Muscle of back (tissue), 13 donors: ENCODE measurements at places on chromosomes 6 and 20. TPM values are rescaled to one million over a fixed set of nuclear protein-coding genes. Genes with fewer than 3 reads are reported as not detected.

KHDRBS2 gene
- polyA plus RNA-seq: 0.86 TPM

HMGCLL1 gene
- 6.2 TPM for polyA plus RNA-seq

RAB44 gene
- polyA plus RNA-seq: 0.11 TPM

SLC2A4RG gene
- 165 TPM for polyA plus RNA-seq

CEBPB gene
- polyA plus RNA-seq: 7.2 TPM

TLDC2 gene
- 0.71 TPM for polyA plus RNA-seq

OPN5 gene
- polyA plus RNA-seq: 0.37 TPM

LCA5 gene
- polyA plus RNA-seq: 4.2 TPM

OOEP gene
- polyA plus RNA-seq: not detected

DAAM2 gene
- polyA plus RNA-seq: 30.8 TPM

SIRPD gene
- not detected for polyA plus RNA-seq

C20orf141 gene
- polyA plus RNA-seq: not detected

DNA sequence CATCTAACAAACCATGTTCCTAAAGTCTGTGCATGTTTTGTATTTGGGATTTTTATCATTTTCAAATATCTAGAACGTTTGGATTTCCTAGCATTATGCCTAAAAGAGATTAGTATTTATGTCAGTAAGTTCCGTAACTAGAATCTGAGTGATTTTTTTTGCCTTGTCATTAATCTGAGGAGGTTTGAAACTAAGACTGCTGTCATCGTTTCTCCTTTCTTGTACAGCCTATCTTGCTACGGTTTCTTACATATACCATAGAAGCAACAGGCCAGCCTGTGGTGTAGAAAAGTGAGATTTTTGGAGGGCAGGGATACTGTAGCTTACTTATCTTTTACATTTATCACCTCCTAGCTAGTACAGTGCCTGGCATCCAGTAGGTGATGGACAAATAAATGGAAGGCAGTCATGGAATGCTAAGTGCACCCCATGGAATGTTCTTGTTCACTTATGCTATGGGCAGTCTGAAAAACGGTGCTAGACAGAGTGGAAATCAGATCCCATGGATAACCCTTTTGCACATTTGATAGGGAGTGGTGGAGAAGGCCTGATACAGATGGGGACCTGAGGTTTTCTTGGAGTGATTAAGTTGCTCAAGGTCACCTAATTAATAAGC is 93.9 kb downstream of the ARID1B start:
- no peak for DNase-seq

- no peak for DNase-seq
Observed at GRCh38 chr20:58702859-58703648, 10.5 kb downstream of the NPEPL1 start.

- no peak for DNase-seq
Observed at GRCh38 chr6:158009935-158010585, 28.4 kb downstream of the SYNJ2 start.

DNA sequence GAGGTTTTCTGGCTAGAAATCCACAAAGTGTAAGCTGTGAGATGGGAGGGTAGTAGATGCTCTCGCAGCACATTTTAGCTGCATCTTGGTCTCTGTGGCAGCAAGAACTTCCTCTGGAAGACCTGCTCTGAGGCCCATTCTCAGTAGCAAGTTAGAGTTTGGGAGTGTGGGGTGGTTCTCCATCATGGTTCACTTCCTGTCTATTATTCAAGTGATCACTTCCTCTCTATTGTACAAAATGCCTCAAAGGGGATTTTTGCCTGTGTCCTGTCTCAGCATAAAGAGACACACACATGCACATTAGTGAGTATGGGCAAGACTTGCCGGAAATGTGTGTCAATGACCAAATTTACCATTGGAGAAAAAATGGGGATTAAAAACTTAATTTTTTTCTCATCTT is 42.5 kb downstream of the LYRM2 start:
- DNase-seq: no peak

- DNase-seq: no peak
Observed at GRCh38 chr6:69918813-69919475, 52.6 kb downstream of the COL19A1 start.

DNA sequence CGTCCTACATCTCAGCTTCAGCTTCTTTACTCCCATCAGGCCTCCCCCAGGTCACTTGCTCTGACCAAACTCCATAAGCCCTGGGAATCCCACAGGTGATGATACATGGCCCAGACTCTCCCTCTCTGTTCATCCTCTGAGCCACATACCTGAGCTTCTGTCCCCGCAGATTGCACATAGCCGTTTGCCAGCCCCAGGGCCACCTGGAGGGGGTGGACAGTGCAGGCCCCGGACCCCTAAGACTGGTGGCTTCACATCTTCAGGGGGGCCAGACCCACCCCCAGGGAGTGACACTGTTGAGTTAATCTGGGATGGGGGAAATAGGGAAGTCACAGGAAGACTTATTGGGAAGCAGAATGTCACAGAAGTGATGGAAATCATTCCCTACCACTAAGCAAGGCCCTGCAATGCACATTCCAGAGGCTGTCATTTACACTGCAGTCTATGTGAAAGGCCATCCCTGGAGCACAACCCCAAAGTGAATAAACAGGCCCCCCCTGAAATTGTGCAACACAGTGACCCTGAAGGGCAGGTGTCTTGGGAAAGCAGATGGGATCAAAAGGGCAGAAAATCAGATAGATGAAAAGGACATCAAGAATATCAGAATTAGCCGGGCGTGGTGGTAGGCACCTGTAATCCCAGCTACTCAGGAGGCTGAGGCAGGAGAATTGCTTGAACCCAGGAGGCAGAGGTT is 2.2 kb downstream of the RXRB start:
- DNase-seq: no peak

DNA sequence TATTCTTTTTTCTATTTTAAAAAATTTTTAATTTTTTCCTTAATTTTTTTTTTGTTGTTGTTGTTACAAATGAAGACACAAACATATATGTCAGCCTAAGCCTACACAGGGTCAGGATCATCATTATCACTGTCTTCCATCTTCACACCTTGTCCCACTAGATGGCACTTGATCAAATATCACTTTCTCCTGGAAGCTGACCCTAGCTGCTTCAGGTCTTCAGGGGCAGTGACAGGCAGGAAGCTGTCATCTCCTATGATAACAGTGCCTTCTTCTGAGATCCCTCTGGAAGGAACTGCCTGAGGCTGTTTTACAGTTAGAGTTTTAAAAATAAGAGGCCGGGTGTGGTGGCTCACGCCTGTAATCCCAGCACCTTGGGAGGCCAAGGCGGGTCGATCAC is 70.2 kb upstream of the EEF1E1 start:
- no peak for DNase-seq

DNA sequence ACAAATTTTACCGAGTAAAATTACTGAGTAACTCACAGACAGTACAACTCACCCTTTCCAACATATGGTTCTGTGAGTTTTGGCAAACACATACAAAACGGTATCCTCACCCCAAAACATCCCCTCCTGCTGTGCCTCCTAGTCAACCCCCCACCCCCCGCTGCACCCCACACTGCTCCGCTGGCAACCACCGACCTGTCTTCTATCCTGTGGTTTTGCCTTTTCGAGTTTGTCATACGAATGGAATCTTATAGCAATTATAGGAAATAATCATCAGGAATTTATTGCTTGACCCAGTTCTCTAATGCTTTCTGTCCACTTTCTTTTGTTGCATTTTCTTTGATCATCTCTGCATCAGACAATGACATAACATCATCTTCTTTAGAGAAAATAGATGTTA is 312.3 kb downstream of the KIF16B start:
- DNase-seq: no peak

DNA sequence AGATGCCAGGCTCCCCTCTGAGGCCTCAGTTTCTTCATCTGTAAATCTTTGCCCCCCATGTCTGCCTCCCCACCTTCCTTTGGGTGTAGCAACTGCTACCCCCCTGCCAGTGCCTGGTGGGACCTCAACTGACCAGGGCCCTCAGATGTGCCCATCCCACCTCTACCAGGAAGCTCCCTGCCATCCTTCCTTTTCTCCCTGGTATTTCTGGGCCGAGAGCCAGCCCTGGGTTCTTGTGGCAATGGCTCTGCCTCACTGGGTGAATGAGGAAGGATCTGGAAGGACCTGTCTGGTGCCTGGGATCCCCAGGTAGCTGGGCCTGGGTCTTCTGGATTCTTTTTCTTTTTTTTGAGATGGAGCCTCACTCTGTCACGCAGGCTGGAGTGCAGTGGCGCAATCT is 141.1 kb upstream of the RNF24 start:
- DNase-seq: no peak

- no peak for DNase-seq
Observed at GRCh38 chr6:126152372-126152745, 166.0 kb downstream of the TRMT11 start.

DNA sequence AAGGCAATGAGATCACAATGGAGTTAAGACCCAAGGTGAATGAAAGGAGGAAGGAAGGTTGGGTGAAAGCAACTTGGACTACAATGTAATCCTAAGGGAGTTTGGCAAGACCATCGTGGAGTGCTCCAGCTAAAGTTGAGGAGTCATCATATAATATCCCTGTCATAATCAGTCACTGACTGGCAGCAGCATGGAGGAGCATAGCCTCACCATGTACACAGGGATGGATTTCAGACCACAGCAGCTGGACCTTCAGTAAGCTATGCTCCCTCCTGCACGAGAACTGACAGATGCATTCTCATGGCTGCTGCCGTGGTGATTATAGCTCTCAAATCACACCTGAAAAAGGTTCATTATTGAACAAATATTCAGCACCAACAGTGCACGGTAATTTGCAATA is 43.0 kb downstream of the GOPC start:
- DNase-seq: no peak

GRCh38 chr20:55406891-55407290 is 598.4 kb downstream of the CBLN4 start:
- no peak for DNase-seq

DNA sequence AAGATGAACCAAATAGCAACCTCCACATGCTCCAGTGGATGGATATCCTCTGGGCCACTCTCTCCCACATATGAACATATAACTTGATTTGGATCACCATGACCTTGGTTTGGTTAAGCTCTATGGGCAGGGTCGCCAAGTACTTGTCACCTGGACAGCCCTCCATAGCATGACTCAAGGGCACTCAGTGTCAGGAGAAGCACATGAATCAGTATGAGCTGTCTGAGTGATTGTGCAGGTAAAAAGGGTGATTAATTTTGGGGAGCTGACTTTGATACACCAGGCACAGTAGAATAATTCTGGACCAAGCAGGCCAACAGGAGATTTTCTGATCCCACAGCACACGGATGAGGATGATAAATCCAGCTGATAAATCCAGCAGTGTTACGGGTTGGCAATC is 74.4 kb downstream of the OPRM1 start:
- DNase-seq: no peak

- no peak for DNase-seq
Observed at GRCh38 chr6:83314693-83315092, 116.2 kb downstream of the ME1 start.

- no peak for DNase-seq
Observed at GRCh38 chr6:11606332-11606731, 68.8 kb downstream of the TMEM170B start.

DNA sequence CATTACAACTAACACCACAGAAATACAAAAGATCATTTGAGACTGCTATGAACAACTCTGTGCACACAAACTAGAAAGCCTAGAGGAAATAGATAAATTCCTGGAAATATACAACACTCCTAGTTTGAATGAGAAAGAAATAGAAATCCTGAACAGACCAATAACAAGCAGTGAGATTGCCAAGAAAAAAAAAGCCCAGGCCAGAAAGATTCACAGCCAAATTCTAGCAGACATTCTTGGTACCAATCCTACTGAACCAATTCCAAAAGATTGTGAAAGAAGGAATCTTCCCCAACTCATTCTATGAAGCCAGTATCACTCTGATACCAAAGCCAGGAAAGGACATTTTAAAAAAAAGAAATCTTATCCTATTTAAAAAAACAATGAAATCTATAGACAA is 7.0 kb upstream of the CDK19 start:
- DNase-seq: peak; percentile 60

DNA sequence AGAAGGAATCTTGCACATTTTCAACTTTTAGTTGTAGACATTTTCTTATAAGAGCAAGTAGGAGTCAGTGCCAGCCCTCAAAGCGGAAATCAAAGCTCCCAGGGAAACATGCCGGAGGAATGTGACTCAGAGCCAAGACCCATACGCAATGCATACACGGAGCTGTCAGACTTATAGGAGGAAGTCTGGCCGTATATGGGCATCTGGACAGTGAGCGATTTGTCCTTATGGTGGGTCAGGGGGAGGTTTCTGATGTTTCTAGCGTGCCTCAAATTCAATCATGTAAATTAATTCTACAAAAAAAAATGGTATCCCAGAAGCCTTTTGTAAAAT is 3.6 kb upstream of the CCN2 start:
- DNase-seq: peak; percentile 94

- DNase-seq: peak; percentile 3
Observed at GRCh38 chr6:146767632-146768031, 168.9 kb downstream of the ADGB start.

GRCh38 chr20:39822667-39823066 is 860.5 kb downstream of the DHX35 start:
- DNase-seq: no peak

- DNase-seq: no peak
Observed at GRCh38 chr6:2773449-2773848, 8.3 kb downstream of the WRNIP1 start.

- DNase-seq: no peak
Observed at GRCh38 chr6:140475086-140475485, 1100.6 kb upstream of the CITED2 start.

GRCh38 chr6:111087871-111088667 is 766 bp downstream of the SLC16A10 start:
- DNase-seq: peak; percentile 48

DNA sequence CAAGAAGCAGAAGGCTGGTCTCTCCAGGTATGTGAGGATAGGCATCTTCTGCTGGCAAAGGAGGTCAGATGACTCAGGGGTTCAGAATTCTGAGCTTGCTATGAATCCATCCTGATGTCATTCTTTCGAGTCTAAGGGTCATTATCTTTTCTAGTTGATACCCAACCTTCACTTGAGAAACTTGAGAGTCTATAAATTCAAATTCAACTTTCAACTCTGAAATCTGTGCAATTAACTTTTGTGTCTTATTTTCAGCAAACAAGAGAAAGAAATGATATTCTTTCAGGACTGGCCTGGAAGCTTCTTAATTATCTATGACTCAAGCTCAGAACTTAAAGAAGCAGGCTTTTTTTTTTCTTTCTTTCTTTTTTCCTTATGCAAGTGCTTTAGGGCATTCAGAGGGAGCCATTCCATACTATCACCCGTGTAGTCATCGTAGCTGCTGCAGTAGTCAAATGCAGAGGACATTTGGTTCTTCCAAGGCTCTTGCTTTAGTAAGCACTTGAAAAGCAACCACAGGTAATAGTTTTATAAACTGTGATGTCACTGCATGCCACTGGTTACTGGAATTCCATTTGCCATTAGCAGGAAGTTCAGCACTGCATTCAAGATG is 93.0 kb downstream of the ADTRP start:
- DNase-seq: no peak
